ENCODE measurements at places on chromosomes 11 and 22.

- DNase-seq, result no peak
Measured at GRCh38 chr11:108895579-108896480, 231.0 kb downstream of the DDX10 start.

- DNase-seq, result peak; percentile 69
Measured at GRCh38 chr22:35605851-35606481, 11.2 kb downstream of the MB start.

DNA sequence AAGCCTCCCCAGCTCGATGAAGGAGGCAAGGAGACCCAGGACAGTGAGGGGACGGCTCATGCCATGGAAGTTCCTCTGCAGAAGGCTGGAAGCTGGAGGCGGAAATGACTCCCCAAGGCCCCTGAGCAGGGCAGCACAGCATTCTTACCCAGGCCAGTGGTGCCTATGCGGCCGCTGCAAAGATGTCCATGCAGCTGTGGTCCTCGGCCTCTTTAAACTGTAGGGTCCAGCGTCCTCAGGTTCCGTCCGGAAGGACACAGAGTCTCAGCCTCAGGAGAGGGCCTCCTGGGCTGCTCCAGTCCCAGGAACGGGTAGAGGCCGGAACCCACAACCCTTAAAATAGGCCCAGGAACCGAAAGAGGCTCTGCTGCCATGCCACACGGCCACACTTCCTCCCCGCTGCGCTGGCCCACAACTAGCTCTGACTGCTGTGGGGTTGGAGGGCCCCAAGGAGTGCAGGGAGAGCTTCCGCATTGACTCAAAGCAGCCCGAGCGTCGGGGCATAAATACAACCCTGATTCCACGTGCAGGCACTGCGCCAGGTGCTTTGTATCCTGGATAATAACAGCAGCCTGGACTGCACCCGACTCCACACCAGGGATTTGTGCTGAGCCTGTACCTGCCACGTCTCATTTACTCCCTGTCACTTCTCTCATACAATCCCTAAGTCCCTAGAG, 5.5 kb downstream of the KIAA0930 start:
- DNase-seq, result peak; percentile 40

DNA sequence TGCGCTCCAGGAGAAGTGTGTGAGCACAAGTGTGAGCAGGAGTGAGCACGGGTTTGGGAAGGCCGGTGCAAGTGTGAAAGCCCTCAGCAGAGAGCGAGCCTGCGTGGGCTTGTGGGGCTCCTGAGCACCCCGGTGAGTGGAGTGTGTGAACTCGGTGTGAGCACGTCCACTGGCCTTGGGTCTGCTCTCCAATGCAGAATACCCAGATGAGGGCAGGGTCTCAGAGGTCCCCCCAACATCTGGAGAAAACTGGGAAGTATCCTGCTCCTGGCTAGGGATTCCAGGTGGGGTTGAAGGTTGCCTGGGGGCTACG, 1.2 kb downstream of the ESRRA start:
- DNase-seq, result no peak

DNA sequence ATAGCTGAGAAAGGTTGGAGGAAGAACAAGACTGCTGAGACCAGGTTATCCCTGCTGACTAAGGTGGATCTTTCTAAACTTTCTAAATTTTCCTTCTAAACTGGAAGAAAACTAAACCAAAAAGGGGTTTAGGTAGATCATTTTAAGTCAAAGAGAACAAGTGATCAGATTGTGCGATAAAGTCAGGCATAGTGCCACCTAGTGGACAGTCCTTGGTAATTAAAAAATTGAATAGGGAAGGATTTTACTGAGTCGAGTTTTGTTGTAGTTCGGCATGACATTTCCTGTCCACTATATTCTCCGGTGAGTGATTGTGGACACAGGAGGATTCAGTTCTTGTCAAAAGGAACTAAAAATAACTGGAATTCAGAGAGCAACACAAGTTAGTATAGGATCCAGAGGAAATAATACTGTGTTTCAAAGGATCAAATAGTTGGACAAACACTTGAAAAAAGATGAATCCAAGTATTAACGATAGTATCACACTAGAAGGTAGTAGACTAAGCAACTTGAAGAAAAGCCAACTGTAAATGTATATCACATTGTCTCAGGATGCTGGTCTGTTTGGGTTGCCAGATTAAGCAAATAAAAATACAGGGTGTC, 1236.4 kb downstream of the FAM181B start:
- no peak for DNase-seq
